ENCODE measurements at places on chromosomes 7 and 10.
A peak's percentile ranks its signal among the peaks of the same experiment; 100 is the strongest.

DNA sequence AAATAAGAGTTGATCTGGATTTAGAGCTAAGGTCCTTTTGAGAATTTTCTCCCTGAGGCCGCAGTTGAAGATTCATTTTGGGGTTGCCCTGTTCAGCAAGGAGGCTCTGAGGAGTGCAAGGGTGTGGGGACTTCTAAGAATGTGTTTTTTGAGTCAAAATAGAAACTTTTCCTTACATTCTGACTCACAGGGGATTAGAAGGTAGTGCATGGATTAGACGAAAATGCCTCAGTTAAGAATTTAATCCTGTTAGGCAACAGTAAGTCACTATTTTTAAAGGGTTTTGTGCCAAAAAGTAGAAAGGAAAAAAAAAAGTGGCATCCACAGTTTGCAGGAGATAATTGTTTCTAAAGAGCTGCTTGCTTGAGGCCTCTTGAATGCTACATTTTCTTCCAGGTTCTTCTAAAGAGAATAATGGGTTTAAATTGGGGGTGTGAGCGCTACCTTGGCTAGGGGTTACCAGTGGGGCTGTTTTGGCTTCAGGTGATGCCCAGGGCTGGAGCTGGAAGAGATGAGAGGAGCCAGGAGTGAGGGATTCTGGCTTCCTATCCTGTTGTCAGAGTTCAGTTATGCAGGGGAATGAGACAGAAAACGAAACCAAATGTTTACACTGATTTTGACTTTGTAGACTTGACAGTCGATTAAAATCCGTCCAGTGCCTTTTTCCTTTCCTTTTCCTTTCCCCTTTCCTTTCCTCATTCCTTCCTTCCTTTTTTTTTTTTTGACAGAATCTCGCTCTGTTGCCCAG is 52.9 kb downstream of the BAMBI start:
- no peak for DNase-seq

DNA sequence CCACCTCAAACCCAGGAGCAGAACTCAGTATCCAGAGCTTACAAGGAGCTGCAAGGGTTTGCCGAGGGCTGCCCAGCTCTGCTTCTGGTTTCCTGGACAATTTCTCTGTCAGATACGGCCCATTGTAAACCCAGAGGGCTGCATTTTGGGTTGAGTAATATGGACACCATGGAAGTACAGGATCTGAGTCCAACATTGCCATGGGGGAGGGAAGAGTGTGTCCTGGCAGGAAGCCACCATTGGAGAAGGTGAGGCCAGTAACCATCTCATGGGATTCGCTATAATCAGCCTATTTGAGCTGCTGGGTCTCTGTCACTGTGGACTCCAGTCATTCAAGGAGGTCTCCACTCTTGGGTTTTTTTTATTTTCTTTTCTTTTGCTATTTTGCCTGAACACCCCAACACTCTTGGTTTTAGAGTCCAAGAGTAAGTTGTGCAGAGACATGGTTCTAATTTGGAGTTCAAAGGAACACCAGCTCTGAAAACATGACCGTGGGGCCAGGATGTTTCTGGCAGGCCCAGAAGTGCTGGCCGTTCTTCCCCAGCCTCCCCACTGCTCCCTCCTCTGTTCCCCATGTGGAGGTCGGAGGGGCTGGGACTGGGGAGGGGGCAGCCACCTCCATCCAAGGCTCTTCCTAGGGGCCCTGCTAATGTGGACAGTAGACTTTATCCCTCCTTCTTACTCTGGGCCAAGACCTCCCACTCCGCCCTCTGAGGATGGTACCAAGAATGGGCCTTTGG is 46.2 kb downstream of the CHST3 start:
- no peak for DNase-seq

- DNase-seq, result no peak
Measured at GRCh38 chr7:30683816-30684215, 1.6 kb upstream of the CRHR2 start.

GRCh38 chr10:51501396-51501795 is 198.0 kb downstream of the CSTF2T start:
- DNase-seq, result no peak

GRCh38 chr7:107926481-107926880 is 35.5 kb downstream of the DLD start:
- no peak for DNase-seq

- no peak for DNase-seq
Measured at GRCh38 chr10:97512993-97513392, 14.3 kb downstream of the UBTD1 start.

DNA sequence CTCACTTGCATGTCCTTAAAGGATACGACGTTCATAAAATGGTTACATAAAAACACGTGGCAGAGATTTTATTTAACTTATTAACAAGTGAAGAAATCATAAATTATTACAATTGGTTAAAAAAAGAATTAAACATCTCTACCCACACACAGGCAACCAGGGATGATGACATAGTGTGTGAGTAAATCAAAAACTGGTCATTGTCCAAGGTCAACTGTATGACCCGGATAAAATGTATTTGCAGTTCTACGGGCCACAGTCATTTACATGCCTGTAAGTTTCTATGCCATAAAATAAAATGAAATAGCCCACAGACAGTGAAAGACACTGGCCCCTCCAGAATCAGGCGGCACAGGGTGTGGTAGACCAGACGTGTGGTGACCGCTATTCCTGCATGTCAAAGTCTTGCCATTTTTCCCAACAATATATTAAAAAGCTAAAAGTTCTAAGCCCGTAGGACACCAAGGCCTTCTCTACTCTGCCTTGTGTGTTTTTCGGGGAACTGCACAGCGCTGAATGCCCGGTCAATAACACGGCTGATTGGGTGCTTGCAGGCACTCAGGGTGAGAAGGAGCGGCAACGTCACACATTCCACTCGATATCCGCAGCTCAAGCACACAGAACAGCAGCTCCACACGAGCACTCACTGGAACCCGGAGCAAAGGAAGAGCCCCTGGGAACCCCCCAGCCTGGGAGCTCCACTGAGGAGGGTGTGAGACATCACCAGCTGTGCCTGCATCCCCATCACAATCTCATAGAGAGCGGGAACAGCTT is 143.3 kb upstream of the PPP2R2D start:
- no peak for DNase-seq

DNA sequence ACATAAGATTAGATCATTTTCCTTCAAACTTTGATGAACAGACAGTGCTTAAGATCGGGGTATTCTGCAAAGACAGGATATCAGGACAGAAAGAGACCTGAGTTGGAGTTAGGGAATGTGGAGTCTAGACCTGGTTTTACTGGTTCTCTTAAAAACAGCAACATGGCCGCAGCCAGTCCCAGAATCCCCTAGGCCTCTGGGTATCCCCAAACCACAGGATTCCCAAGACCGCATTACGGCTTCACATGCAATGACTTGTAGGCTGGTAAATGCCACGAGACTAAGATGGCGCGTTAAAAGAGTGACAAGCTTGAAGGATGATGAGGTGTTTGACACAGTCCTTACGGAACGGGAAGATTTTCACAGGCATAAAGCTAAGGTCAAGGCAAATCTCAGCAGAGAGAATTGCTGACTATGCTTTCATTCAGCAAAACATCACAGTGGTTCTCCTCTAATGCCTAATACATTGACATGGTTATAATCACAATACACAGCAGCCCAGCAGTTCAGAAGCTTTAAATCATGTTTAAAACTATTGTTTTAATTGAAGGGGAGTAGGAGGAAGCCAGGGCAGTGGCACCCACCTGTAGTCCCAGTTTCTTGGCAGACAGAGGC is 32.9 kb downstream of the MPP7 start:
- DNase-seq, result no peak

GRCh38 chr10:13969118-13969791 is 361.5 kb downstream of the FRMD4A start:
- no peak for DNase-seq

GRCh38 chr10:93461807-93462178 is 20.3 kb downstream of the MYOF start:
- DNase-seq, result no peak

GRCh38 chr7:149422162-149422913 is 38.5 kb downstream of the ZNF777 start:
- DNase-seq, result peak; percentile 41

- DNase-seq, result no peak
Measured at GRCh38 chr10:124175701-124176348, 82.4 kb upstream of the CHST15 start.

DNA sequence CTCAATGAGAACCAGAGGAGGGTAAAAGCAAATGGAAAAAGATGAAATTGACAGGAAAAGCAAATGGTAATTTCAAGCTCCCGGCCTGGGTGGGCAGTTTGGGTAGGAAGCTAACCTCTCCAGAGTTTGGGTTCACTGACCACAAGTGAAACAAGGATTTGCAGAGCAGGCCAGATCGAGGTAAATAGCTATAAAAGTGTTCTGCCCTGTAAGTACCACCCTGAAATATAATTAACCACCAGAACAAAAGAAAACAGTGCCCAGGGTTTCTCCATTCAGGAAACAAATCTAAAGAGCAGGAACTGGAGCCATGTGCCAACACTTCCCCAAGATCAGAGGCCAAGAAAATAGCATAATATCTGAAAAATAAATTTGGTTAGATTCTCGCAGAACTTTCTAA is 276.7 kb upstream of the MEOX2 start:
- no peak for DNase-seq

DNA sequence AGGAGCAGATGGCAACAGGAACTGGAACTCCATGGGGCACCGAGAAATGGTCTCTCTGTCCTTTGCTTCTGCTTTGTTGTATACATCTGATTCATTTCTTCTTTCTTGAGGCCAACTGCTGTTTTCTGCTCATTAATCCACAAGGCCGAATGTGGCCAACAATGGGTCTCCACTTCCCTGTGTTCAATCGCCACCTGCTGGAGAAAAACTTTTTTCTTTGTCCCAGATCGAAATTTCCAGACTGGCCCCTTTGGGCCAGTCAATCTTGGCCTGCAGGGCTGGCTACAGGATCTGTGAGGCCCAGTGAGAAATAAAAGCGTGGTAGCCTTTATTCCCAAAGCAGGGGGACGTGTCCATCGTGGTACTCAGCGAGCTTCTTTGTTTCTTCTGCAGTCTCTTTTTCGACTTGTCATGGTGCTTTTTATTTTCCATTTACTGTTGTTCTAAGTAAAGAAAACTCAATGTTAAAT is 58.8 kb downstream of the PARP12 start:
- no peak for DNase-seq

- no peak for DNase-seq
Measured at GRCh38 chr7:110621289-110621688, 469.6 kb upstream of the LRRN3 start.

DNA sequence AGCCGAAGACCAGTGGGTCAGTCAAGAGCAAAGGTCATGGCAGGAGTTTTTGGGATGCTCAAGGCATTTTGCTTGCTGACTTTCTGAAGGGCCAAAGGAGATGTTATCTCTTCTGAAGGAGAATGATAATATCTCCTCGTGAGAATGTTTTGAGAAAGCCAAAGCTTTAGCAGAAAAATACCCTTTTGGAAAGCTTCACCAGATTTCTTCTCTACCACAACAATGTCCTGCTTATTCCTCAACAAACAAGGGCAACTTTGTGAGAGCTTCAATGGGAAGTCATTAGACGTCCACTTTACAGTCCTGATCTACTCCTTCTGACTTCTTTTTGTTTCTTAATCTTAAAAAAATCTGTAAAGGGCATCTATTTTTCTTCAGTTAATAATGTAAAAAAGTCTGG is 132.8 kb upstream of the DNAJB12 start:
- DNase-seq, result no peak

DNA sequence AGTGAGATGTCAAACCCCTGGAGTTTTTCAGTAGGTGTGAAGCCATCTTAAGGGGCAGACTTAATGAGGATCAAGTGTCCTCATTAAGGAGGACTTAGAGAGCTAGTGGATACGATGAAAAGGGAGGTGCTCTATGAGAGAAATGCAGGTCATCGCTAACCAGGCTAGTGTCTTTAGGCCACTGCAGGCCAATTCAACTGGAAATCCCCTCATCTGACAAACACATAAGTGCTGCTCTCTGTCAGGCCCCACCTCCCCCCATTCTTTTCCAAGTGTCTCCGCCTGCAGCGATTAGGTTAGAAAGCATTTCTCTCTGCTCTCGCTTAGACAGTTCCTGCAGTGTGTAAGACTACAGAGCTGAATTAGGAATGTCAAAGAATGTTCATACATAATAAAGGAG is 33.7 kb downstream of the RBM28 start:
- DNase-seq, result no peak

- DNase-seq, result no peak
Measured at GRCh38 chr10:72328045-72328828, 26.5 kb downstream of the DNAJB12 start.

GRCh38 chr7:33410266-33410665 is 280.9 kb downstream of the BBS9 start:
- no peak for DNase-seq

GRCh38 chr10:28891058-28891713 is 213.9 kb downstream of the BAMBI start:
- DNase-seq, result no peak

- DNase-seq, result no peak
Measured at GRCh38 chr10:97080051-97080776, 105.5 kb downstream of the SLIT1 start.

DNA sequence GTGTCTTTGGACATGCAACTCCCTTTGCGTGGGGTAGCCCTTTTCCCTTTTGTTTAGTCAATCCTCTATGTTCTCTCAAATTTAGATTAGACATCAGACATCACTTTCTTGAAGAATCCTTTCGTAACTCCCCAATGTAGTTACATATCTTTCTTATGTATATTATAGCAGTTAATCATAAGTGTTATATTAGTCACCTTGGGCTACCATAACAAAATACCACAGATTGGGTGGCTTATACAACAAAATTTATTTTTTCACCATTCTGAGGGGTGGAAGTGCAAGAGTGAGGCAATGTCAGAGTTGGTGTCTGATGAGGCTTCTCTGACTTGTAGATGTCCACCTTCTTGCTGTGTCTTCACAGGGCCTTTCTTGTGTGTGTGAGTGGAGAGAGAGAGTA is 105.7 kb downstream of the PHTF2 start:
- no peak for DNase-seq

DNA sequence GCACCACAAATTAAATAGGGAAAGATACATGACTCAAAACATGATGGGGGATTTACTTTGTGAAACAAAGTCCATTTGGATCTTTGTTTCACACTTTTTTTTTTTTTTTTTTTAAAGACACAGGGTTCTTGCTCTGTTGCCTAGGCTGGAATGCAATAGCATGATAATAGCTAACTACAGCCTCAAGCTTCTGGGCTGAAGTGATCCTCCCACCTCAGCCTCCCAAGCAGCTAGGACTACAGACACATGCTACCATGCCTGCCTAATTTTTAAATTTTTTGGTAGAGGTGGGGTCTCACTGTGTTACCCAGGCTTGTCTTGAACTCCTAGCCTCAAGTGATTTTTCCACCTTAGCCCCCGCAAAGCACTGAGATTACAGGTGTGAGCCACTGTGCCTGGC is 172.6 kb upstream of the KLF14 start:
- DNase-seq, result no peak

DNA sequence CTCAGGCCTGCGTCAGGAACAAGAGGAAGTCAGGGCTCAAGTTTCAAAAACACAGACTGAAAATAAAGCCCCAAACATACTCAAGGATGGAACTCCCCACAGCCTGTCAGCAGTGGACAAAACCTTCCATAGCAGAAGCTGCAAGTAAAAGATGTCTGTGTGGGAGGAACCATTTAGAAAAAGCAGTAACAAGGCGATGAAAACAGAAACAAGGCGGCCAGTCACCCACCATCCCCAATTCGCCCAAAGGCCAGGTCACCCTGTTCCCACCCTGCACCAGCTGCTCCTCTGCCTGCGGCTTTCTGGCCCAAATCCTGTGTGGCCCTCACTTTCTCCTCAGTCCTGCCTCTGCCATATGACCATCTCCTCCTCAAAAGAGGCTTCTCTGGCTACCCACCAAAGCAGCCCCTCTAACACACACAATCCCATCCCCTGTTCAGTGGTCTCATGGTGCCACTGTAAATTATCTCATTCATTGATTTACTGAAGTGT is 27.8 kb downstream of the KCNMA1 start:
- no peak for DNase-seq

Measured in stimulated activated CD4-positive, alpha-beta T cell treated with anti-CD3 and anti-CD28 coated beads, Interleukin-1b, Interleukin-23, amount 100 ng/mL, for 1 hour (primary cell).